ENCODE measurements at places on chromosomes 7 and 10. TPM values are rescaled to one million over a fixed set of nuclear protein-coding genes. Genes with fewer than 3 reads are reported as not detected.

Gene SPDYE3
- total RNA-seq, result not detected

Gene GPR37
- total RNA-seq, result 17.4 TPM

Gene SLC4A2
- total RNA-seq, result 148 TPM

DNA sequence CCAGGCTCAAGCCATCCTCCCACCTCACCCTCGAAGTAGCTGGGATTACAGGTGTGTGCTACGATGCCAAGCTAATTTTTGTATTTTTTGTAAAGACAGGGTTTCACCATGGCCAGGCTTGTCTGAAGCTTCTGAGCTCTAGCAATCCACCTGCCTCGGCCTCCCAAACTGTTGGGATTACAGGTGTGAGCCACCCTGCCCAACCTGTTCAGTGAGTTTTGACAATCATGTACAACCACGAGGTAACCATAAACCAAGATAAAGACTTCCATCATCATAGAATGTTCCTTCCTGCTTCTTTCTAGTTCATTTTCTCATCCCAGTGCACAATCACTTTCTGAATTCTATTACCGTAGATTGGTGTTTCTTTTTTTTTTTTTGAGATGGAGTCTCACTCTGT lies 30.5 kb upstream of the MKRN1 start:
- no peaks in the 10 kb centered on the region for H3K36me3 ChIP-seq
- H3K27ac ChIP-seq, result no peak overlapping the region
- H3K27me3 ChIP-seq, result no peaks in the 10 kb centered on the region
- no peak for DNase-seq

DNA sequence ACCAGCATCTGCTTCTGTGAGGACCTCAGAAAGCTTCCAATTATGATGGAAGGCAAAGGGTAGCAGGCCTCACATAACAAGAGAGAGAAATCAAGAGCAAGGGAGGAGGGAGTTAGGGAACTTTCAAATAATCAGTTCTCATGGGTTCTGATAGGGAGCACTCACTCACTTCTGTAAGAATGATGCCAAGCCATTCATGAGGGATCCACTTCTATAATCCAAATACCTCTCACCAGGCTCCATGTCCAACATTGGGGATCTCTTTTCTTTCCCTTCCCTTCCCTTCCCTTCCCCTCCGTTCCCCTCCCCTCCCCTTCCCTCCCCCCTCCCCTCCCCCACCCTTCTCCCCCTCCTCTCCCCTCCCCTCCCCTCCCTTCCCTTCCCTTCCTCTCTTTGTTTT lies 884.6 kb upstream of the GHITM start:
- no peak for DNase-seq
- H3K36me3 ChIP-seq, result no peaks in the 10 kb centered on the region
- H3K4me1 ChIP-seq, result no peaks in the 10 kb centered on the region
- no peak overlapping the region for H3K27ac ChIP-seq
- no peak overlapping the region for H3K4me3 ChIP-seq

DNA sequence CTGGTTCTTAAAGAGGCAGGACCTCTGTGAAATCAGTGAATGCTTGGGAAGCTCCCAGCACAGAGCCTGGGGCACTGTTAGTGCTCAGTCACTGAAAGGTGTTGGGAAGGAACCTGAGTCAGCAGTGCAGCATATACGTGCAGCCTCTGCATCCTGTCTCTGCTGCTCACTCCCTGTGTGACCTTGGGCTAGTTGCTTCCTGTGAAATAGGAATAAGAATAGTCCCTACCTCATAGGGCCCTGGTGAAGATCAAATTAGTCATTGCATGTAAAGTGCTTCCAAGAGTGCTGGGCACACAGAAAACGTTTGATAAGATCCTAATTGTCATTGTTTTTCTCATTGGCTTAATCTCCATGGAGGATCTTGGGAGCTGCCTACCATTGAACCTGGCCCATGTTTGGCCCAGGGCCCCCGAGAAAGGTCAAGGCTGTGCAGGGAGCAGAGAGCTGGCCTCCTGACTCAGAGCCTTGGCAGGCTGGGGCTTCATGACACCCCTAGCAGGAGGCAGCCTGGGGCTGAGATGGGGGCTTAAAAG lies 73.3 kb upstream of the COL13A1 start:
- no peak overlapping the region for H3K4me3 ChIP-seq
- H3K27ac ChIP-seq, result no peak overlapping the region
- no peak for DNase-seq
- H3K4me1 ChIP-seq, result peaks cover 2% of the 10 kb centered on the region

DNA sequence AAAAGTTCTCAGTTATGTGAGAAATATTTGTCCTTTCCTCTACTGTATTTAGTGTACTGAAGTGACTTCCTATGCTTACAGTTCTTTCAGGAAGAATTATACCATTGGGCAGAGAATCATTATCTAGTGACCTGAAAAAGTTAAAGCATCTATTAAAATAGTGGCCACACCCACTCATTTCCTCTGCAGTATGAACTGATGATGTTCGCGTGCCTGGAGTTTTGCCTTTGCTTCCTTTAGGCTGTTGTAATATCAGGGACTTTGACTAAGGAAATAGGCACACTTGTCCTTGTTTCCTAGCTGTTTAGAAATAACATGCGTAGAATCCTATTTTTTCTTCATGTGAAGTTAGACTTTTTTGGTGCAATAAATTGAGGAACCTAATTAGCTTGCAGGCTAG lies 100.7 kb downstream of the ZMYND11 start:
- H3K4me3 ChIP-seq, result no peak overlapping the region
- H3K27ac ChIP-seq, result no peak overlapping the region
- no peaks in the 10 kb centered on the region for H3K4me1 ChIP-seq
- no peaks in the 10 kb centered on the region for H3K36me3 ChIP-seq
- no peaks in the 10 kb centered on the region for H3K27me3 ChIP-seq

DNA sequence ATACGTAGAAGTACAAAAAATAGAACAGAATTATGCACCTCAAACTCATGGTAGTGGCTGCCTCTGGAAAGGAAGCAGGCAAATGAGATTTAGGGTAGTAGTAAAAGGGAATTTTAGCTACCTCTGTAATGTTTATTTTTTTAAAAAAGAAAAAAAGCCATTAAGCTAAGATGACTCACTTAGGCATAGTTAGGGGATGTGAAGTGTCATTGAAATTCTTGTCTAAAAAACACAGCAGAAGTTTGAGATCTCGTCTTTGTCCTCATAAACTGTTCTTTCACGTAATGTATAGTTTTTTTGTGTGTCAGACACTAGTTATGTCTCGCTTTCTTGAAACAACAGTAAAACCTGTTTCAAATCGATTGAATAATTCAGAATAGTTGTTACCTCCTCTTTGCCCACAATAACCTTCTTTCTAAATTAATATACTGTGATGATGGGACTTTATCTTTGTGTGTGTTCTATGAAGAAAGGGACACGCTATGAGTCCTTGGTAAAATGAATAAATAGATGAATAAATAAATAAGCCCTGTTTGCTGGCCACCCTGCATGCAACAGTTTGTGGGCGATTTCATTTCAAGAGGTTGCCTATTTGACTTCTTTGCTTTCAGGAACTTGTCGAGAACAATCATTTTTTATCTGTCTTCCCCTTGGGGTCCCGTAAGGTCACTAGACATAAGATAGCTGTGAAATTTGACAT lies 14.5 kb upstream of the FBXW4 start:
- no peak overlapping the region for H3K4me3 ChIP-seq
- no peak overlapping the region for H3K27ac ChIP-seq
- H3K36me3 ChIP-seq, result no peaks in the 10 kb centered on the region
- H3K4me1 ChIP-seq, result no peaks in the 10 kb centered on the region

Data from H1 (cell line).